Stimulated activated CD4-positive, alpha-beta T cell treated with anti-CD3 and anti-CD28 coated beads, Interleukin-4, amount 100 ng/mL, for 1 hour (primary cell): ENCODE measurements at places on chromosomes 12 and 14.

- no peak for DNase-seq
Observed at GRCh38 chr12:97452230-97452629, 10.4 kb upstream of the RMST start.

DNA sequence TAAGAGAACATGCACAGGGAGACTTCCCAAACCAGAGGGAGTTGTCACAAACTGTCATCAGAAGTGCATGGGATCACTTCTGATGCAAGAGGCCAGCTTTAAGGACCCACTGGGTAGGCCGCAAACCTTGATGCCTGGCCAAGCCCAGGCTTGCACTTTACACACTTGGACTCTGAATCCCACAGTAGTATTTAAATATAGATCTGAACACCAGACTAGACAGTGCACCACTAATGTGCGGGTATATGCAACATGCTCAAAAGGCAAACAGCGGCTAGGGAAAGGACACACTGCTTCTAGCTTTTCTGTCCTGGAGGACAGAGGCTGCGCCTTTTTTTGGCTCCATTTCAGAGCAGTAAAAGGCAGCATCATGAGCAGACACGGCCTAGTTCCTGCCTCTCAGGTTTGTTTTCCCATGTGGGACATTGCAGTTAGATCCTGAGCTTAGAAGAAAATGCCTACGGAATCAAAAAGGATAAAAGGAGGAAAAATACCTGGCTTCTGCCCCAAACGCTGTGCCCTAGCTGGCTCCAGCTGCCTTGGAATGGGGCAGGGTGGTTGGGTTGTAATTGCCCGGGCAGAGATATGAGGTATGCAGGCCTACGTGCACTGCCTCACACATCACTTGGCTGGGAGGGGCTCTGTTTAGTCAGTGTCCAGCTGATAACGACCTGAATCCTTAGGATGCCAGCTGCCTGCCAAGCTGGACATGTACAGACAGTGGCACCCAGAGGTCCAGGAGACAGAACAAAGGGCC, 84.5 kb upstream of the EGLN3 start:
- no peak for DNase-seq

GRCh38 chr12:90404071-90404470, 550.9 kb downstream of the CCER1 start:
- no peak for DNase-seq

DNA sequence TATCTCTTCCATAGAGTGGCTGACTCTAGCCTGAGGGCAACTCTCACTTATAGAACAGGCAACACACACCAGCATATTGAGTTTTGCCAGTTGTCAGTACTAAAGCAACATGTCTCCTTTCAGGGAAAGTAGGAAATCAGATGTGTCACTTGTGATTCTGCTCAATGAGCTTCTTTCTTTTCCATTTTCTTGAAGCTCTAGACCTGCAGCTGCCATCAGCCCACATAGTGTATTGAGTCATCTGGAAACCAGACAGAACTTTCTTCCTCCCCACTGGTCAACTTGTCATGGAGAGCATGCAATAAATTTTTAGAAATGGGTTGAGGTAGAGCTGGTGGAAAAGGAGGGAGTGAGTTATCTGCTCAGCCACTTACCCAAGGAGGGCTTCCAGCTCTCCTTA, 209.0 kb upstream of the PLEKHG7 start:
- no peak for DNase-seq

- DNase-seq: no peak
Observed at GRCh38 chr12:77087427-77087826, 22.1 kb upstream of the E2F7 start.

GRCh38 chr14:47269756-47270492, 405.5 kb downstream of the MDGA2 start:
- DNase-seq: no peak

- DNase-seq: no peak
Observed at GRCh38 chr14:94884616-94885230, 114.8 kb upstream of the GSC start.
